A673 (cell line): ENCODE measurements at places on chromosomes 3 and 15.
A peak's percentile ranks its signal among the peaks of the same experiment; 100 is the strongest.

- DNase-seq: peak; percentile 68
Measured at GRCh38 chr3:133476971-133477375, 77.1 kb downstream of the BFSP2 start.

GRCh38 chr15:41031232-41032078 lies 78.2 kb downstream of the CHAC1 start:
- DNase-seq: no peak

DNA sequence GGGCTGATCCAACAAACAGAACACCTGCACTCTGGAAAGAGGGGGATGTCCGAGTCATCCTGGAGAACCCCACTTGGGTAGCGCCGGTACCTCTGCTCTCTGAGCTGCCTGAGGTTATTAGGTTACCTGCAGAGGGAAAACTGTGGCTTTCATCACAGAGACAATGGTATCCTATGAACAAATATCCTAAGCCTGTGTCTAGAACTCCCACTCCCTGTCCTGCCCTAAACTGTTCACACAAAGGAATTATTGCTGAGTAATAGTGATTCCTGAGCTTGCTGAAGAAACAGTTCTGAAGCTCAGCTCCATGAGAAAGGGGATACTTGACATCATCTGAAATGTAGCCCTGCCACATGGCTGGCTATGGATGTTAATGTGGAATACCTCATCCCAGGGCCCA lies 31.9 kb upstream of the WNT5A start:
- no peak for DNase-seq

DNA sequence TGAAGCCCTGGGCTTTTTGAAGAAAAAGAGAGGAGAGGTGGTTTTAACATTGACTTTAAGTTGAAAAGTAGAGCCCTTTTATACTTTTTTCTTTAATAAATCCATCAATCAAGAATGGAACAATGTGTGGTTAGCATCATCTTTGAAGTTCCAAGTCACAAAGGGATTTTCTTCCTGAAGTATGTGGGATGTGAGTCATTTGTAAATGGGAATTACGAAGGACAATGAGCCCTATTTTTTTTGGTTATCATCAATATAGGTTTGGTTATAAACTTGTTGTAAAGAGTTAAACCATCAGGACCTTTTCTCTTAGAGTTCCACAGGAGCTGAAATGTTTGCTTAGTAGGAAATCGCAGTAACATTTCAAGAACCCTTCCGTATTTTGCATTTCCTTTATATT lies 38.3 kb downstream of the PIK3CA start:
- no peak for DNase-seq

GRCh38 chr3:123032057-123032456 lies 4.5 kb upstream of the SEMA5B start:
- DNase-seq: no peak

- DNase-seq: no peak
Measured at GRCh38 chr3:150344079-150344759, 63.9 kb upstream of the TSC22D2 start.

DNA sequence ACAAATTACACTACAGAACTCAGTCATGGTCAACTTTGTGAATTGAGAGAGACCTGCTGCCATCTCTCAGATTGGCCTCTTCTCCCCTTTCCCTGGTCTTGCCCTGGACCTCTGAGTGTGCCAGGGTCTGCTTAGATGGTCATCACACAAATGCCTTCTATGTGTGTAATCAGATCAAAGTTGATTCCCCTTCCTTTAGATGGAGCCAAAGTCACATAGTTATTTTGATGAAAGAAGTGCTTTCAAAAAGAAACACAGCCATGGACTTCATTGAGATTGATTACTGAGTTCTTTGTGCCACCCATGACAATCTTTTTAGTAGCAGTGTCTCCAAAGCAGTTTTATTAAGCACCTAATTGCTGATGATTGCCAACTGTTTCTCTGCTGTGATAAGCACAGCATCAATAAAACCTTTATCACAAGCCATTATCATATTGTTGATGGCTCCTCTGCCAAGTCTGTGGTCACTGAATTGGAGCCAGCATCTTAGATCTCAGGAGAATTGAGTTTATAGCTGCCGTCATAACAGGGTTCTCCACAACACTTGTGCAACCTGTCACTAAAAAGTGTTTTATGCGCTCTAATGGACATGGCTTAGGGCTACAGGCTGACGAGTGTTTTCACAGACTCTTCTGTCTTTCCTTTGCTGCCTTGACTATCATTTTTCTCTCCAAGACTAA lies 149.7 kb upstream of the NUDT16 start:
- peak; percentile 80 for DNase-seq

DNA sequence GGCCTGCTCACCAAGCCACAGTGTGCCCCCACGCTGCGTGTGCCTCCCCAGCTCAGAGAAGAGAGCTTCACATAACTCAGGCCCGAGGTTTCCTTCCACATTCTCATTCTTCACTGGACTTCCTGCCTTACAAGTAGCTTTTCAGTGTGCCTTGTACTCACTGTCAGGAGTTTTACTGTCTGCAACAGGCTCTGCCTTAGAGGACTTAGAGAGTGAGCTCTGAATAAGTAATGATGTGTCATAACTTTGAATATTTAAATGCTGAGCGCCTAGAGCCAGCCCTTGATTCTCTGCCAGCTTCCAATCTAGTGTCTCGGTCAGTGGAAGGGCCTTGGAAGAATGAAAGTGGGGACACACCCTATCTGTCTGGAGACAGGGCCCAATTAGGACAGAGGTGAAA lies 41.8 kb downstream of the ITGB5 start:
- DNase-seq: peak; percentile 76

DNA sequence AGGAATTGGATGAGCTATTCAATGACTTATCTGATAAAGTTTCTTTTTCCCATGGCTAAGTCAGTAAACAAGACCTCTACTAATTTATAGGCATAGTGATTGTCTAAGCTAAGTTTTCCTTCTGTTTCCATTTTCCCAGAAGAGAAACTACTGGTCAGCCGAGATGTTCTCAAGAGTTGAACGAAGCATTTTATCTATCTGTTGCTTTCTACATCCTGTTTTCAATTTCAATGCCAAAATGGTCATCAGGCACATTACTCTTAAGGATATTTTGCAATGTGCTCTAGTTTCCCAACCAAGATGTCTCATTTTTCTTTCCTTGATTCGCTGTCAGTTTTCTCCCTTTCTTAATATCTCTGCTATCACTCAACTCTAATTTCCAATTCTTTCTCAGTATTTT lies 228.7 kb downstream of the MBNL1 start:
- DNase-seq: no peak

GRCh38 chr3:128736601-128737000 lies 10.6 kb downstream of the RAB7A start:
- DNase-seq: no peak

DNA sequence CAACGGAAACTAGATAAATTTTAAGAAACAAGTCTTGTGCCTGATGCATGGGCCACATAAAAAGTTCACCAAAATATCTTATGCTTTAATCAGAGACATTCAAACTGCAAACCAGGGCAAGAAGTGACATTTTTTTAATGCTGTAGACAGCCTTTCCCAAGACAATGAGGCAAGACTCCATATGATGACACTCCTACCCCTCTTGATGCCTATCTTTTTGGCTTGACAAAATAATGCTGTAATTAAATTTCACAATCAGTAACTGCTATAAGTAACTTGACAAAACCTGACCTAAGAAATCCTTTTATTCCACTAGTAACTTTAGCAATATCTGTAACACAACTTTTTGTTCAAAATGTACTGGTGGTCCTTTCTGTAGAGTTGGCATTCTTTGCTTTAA lies 48.7 kb downstream of the ECT2 start:
- no peak for DNase-seq

- DNase-seq: peak; percentile 19
Measured at GRCh38 chr3:153437666-153438065, 275.6 kb downstream of the RAP2B start.

- DNase-seq: no peak
Measured at GRCh38 chr3:175447521-175447920, 588.4 kb downstream of the NAALADL2 start.

DNA sequence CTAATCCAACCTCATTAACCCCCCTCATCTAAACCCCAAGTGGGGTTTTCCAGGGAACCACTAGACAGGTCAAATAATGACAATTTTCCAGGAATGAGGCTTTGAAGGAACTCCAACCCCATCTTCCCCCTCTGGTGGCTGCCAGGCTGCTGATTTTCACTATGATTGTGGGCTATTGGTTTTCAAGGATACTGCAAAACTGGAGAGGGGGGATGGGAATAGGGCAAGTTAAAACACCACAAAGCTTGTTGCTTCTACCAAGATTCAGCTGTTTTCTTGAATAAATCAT lies 10.4 kb upstream of the ZNF662 start:
- no peak for DNase-seq

- DNase-seq: peak; percentile 88
Measured at GRCh38 chr15:35737441-35737840, 191.5 kb upstream of the DPH6 start.

DNA sequence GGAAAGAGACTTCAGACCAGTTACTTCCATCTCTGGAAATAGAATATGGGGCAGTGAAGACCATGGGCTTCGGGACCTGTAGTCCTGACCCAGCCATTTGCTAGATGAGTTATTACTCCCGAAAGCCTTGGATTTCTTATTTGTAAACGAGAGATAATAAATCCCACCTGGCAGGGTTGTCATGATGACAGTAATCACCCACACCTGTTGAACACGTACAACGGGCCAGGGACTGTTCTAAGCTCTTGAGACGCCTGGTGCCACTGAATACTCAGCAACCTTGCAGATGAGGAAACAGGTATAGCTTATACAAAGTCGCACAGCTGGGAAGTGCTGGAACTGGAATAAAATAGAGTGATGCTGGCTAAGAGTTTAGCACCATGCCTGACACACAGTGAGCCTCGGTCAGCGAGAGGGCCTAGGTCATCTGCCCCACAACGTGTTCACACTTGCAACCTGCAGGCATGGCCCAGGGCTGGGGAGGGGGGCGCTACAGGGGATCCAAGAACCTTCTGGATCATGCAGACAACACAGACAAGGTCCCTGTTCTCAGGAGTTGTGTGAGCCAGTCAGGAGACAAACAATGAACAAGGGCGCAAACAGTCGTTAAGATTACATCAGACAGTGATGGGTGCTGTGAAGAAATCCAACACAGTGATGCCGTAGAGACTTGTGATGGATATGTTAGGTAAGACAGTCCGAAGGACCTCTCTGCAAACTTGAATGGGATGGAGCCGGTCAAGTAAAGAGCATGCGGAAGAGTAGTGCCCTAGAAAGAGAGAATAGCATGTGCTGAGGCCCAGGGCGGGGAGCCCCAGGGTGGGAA lies 89.2 kb downstream of the CORO2B start:
- DNase-seq: no peak

DNA sequence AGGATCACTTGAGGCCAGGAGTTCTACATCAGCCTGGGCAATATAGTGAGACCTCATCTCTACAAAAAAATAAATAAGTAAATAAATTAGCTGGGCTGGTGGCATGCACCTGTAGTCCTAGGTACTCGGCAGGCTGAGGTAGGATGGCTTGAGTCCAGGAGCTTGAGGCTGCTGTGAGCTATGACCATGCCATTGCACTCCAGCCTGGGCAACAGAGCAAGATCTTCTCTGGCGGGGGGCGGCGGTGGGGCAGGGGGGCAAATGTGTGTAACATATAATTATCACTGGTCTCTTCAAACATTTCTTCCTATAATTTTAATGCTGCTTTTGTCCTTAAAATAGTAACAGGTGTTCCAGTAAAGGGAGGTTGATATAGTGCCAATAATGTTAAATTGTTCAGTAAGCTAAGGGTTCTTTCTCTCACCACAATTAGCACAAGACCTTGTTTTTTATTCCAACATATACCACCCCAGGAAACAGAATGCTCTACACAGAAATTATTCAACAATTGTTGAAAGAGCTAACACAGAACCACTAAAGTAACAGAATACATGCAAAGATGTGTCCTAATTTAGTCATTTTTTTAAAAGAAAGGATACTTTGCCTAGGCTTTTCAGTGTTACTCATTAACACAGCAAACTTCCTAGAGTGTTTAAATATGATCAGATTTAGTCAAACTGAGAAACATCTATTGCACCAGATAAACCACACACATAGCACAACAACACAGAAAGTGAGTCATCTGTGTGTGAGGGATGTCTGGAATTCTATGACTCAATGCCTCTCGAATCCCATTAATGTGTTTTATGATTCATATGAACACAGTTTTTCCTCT lies 29.1 kb downstream of the ANKRD28 start:
- DNase-seq: peak; percentile 77

DNA sequence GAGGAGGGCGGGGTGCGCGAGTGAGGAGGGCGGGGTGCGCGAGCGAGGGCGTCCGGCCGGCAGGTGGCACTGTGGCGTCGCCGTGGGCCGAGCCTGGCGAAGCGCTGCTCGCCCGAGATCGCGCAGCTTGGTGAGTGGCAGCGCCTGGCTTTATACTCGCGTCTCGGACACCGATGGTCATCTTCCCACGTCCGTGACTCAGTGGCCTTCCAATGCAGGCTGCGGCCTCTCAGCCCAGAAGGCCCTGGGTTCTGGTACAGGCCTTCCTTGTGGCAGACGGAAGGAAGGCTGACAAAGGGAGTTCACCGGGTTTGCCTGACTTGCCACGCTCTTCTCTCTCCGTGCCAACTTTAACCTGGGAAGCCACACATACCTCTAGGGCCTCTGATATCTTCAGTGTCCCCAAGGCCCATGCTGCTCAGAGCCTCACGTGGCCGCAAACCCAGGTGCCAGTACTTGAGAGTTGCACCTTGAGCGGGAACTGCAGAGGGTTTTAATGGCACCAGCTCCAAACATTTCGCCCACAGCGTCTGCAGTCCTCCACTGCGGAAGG lies 195.3 kb upstream of the LYSMD4 start:
- DNase-seq: peak; percentile 65

GRCh38 chr15:60800299-60801072 lies 321.5 kb upstream of the ICE2 start:
- no peak for DNase-seq

DNA sequence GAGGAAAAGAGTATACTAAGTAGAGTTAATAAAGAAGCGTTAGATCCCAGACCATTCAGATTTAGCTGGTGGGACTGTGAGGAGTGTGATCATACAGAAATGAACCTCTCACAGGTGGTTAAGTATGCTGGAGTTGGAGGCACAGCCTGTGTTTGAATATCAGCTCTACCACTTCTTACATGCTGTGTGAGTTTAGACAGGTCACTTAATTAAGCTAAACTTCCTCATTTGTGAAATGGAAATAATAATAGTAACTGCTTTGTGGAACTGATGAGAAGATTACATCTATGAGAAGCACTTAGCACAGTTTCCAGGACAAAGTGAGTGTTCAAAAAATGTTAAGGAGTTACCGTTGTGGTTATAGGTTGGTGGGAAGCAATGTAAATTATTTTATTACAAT lies 8.4 kb downstream of the ACP3 start:
- no peak for DNase-seq

- DNase-seq: peak; percentile 78
Measured at GRCh38 chr3:128424508-128425069, 42.1 kb downstream of the DNAJB8 start.

GRCh38 chr15:61171209-61171608 lies 57.9 kb downstream of the RORA start:
- no peak for DNase-seq

DNA sequence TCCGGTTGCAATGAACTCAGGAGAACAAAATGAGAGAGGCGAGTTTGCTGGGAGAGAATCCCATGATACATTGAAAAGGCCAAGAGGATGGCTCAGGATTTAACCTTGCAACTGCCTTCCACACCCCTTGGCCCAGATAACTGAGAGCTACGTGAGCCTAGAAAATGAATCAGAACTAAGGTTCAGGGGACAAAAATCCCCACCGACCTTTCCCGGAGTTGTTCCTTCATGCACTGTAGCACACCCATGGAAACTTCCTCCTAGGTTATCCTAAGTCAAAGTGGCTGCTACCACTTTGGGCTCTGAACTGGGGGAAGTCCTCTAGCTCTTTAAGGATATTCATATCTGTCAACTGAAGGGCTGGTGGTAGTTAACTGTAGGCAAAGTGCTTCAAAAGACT lies 58.3 kb upstream of the SLC4A7 start:
- DNase-seq: no peak

- DNase-seq: peak; percentile 34
Measured at GRCh38 chr3:52123106-52123725, 31.0 kb downstream of the POC1A start.
